ENCODE measurements at places on chromosomes 12 and 14.

DNA sequence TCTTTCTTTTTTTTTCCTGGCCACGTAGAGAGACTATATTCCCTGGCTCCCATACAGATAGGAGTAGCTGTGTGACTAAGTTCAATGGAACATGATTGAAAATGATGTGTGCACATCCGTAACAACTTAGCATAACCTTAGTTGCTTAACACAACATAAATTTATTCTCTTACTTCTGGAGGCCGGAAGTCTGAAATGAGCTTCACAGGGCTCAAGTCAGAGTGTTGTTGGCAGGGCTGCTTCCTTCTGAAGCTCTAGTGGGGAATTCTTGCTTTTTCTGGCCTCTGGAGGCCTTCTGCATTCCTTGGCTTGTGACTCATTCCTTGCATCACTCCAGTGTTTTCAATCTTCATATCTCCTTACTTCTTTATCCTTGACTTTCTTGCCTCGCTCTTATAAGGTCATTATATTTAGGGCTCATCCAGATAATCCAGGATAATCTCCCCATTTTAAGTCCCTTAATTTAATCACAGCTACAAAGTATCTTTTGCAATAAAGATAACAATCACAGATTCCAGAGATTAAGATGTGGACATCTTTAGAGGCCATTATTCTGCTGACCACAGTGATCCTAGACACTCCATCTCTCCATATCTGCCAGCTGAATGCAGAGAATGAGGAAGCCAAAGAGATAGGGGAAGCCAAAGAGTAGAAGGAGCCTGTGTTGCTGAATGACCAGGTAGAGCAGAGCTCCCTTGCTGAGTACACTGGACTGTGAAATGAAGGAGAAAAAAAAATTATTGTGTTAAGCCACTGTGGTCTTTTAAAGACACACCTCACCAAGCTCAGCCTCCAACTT, 21.0 kb upstream of the SNX6 start:
- DNase-seq = no peak

GRCh38 chr12:12683725-12684124, 12.3 kb downstream of the GPR19 start:
- DNase-seq = no peak

- DNase-seq = no peak
Measured at GRCh38 chr12:24806386-24806785, 142.5 kb downstream of the BCAT1 start.

DNA sequence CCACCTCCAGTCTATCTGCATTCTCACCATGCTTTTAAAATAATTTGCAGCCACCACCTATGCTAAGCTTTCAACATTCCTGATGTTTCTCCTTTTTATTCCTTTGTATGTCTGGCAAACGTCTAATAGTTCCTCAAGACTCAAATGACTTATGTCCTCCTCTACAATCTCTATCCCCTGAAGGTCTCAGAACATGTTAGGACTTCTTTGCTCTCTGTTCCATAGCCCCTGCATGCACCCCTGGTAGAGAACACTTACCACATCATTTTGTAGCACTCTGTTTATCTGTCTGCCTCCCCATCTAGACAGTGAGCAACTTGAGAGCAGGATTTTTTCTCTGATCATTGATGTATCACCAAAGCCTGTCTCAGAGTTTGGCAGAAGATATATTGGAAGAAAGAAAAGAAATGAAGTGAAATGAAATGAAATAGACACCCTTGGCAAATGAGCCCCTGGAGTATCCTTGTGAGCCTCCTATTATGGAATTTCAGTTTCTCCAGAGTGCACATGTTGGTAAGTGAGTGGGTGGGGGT, 1231.2 kb upstream of the FLRT2 start:
- DNase-seq = no peak

GRCh38 chr12:107581619-107582015, 104.0 kb upstream of the PWP1 start:
- no peak for DNase-seq

DNA sequence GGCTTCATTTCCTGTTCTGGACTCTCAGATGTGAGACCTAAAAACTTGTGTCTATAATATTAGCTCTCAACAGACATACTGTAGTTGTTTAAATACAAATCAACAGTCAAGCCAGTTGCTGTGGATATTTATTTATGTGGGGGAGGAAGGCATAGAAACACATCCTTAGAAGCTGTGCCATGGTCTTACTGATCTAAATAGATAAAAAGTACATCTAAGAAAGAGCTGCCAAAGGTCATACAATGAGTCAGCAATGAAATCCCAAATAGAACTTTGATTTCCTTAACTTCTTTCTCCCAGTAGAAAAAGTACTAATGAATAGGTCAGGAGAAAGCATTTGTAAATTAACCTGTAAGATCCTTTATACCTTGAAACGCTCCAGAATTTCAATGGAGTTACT, 185.1 kb downstream of the AKAP6 start:
- no peak for DNase-seq
